ENCODE measurements at places on chromosomes 5 and 9.

GRCh38 chr5:172792701-172793570 lies 21.9 kb upstream of the DUSP1 start:
- no peak for DNase-seq

DNA sequence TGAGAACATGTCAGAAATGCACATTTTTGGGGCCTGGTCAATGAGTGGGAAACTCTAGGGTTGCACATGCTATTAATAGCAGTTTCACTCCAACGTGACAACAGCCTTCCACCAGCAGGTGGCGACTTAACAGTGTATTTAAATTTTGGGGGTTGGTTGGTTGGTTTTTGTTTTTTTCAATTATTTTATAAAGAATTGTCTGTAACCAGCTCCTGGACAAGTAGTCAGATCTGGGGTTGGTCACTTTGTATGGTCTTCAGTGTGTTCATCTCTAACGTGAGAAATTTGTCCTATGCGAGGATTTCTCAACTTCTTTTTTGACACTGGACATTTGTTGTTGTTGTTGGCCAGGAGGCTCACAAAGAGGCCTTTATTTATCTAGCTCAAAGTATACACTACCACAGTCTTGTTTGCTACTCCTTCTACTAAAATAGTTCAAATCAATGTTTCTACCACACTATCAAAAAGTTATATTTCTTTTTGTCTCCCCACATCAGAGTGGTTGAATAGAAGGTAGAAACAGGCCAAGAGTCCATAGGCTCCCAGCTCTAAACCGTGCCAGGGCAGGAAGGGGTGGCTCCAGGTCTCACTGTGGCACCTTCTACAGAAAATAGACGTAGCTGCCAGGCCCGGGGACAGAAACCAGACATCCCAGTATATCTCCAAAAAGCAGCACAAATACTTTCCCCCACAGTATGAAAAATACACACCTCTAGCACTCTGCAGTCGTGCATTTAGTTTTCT lies 110.4 kb downstream of the TRPM6 start:
- DNase-seq, result peak; percentile 85

DNA sequence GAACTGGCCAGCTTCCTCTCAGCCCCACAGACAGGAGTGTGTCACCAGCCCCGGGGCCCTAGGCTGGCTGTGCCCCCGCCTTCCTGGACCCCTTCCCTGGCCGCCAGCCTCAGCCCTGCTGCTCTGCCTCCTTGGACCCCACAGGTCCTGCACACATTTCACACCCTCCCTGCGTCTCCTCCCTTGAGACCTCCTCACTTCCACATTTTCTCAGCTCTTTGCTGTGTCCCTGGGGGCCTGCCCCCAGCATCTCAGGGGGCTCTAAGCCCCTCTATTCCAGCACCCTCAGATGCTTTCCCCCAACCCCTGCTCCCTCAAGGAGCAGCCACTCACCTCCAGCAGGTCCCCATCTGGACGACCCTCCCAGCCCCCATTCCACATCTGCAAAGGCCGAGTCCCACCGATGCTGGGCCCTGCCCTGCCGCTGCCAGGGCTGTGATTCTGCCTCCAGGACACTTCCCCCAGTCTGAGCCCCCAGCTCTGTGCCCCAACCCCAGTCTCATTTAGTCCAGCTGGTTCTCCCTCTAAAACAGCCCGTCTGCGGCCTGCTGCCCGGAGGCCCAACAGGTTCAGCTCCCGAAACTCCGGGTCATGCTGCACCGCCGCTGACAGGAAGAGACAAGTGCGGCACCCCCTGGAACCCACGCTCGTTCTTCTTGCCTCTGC lies 4.2 kb downstream of the SLC34A3 start:
- no peak for DNase-seq

GRCh38 chr5:133257977-133258376 lies 206.2 kb downstream of the HSPA4 start:
- DNase-seq, result no peak

- no peak for DNase-seq
These were observed 29.4 kb upstream of the RECK start for GRCh38 chr9:36007316-36007708.

DNA sequence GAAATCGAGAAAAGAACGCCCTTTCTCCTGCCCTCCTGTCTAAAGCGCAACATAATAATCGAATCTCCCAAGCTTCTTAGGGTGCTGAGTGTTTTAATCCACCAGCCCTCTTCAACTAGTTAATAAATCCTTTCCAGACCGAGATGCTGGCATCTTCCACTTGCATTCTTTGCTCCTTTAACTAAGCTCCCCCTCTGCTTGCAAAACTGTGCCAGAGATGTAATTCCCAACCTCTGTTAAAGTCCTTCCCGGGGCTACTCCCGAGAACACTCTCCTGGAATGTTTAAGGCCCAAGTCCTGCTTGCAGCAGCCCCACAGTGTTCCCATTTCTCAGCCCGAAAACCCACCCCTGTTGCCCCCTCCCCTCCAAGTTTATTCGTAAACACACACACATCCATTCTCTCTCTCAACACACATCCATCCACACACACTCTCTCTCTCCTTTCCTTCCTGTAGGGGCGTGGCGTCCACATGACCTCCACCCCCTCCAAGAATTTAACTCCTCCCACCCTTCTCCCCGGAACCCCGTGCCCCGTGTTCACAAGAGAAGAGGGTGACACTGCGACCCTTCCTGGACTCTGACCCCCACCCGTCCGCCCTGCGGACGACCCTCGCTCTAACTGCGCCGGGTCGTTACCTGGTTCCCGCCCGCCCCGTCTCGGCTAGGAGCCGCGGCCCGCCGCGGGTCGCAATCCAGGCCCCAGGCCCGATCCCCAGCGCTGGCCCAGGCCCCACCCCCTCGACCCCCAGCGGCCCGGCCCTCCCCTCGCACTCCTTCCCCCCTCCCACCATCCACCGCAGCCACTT lies 7.0 kb upstream of the MGAT1 start:
- DNase-seq, result peak; percentile 90

DNA sequence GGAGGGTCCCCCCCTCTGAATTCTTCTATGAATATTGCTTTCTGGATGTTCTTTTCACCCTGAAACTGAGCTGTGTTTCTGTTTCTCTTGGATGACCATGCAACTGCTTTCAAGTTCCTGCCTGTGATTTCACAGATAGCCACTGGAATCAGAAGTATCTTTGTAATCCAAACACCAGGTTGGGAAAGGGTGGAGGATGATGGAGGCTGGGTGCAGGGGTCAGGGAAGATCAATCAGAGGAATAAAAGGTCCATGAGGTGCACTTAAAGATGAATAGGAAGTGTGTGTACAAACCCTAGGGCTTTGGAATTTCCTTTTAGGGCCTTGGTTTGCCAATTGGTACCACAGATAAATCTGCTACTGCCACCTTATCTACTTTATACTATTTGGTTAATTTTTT lies 68.2 kb upstream of the AGXT2 start:
- DNase-seq, result no peak

GRCh38 chr5:78569441-78569840 lies 79.1 kb downstream of the LHFPL2 start:
- DNase-seq, result no peak
